HCT116 (cell line): ENCODE measurements at places on chromosomes 12 and 14.

DNA sequence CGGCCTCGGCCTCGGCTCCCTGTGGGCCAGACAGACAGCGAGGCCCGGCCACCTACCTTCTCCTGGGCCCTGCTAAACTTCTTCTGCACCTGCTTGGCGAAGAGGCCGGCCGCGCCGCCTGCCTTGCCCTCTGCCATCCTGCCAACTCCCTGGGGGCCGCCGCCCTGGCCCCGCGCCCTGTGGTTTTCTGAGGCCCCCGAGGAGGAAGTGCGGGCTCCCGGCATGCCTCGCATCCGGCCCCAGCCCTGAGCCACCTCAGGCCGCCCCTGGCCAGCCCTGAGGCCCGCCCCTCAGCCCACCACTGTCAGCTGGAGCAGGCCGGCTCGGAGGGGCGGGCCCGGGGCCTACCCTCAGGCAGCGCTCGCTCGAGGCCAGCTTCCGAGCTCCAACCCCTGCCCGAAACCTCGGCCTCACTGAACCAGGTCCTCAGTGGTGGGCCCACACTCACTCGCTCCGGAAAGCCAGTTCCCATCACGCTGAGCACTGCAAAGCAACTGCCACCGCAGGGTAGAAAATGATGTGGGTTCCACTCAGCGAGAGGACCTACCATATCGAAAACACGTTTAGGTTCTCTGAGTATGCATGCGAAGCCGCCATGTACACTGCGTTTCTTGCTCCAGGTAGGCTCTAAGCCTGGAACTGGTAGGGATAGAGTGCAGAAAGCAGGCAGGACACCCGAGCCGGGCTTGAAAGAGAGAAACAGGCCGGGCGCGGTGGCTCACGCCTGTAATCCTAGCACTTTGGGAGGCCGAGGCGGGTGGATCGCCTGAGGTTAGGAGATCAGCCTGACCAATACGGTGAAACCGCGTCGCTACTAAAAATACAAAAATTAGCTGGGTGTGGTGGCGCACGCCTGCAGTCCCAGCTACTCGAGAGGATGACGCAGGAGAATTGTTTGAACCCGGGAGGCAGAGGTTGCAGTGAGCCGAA lies at the start of gene BIN2:
Gene BIN2 (minus strand): TSS at position 209 of the 930 bp plus-strand sequence. CDS start 72 bp downstream, at position 137.
- no peak for DNase-seq

DNA sequence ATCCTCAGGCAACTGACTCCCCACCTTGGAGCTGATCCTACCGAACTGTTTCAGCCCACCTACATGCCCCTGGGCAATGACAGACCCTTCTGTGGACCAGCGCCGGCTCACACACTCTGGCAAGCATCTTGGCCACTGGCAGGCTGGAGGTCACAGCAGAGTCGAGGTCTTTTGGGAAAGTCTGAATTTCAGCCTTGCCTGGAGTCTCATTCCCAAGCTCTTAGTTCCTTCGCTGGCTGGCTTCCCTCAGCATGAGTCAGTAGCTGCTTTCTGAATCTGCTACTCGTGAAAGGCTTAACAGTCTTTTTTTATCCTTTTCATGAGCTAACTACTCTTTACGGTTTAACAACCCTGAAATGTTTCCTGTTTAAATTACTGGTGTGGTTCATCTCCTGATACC lies 44.5 kb downstream of the ASCL4 start:
- DNase-seq: no peak

GRCh38 chr12:77746096-77746495 lies 84.6 kb upstream of the NAV3 start:
- no peak for DNase-seq

DNA sequence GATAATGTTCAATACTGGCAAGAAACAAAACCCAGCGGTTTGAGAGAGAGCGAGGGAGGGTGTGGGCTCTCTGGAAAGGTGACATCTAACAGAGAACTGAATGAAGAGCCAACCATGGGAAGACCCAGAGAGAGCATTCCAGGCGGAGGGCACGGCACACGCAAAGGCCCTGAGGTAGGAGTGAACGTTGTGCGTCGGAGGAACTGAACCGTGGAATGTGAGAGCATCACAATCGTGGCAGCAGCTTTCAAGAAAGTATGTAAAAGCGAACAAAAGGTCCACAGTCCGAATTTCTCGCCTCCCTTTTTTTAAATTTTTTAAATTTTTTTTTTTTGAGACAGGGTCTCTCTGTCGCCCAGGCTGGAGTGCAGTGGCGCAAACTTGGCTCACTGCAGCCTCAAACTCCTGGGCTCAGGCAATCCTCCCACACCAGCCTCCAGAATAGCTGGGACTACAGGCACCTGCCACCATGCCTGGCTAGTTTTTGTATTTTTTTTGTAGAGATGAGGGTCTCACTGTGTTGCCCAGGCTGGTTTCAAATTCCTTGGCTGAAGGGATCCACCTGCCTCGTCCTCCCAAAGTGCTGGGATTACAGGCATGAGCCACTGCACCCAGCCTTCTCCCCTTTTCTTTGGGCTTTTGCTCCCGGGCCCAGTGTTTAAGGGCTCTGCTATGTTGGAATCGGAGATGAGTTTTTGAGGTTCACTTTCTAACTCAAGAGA lies 15.3 kb upstream of the SCARB1 start:
- DNase-seq: no peak

DNA sequence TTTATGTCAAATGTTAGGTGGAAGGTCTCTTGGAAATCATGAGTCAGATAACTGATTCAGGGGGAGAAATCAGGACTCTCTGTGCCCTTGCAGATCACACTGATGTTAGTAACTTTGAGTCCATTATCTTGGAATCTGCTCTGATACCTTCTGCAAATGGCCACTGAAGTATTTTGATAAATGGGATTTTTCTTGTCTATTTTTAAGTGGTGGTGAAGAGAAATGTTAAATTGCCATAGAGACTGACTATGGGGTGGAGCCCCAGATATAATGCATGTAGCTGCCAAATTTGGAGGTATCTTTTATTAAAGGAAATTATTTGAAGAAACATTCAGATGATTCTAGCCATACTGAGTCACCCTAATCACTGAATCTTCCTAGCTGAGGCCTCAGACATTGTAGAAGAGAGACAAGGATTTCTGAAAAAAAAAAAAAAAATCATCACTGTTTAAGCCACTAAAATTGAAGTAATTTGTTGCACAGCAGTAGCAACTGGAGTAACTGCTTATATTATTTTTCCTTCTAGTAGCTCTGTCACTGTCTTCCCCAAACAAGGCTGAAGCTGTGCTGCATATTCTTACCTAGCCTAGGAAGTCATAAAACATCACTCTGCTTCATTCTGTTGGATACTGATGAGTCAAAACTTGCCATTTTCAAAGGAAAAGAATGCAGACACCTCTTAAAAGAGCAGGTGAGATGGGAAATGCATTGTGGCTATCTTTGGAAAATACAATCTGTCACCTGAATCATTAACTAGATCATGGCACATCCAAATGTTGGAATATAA lies 36.0 kb upstream of the CLEC14A start:
- no peak for DNase-seq

GRCh38 chr12:121400332-121401139 lies 618 bp downstream of the RNF34 start:
- DNase-seq: peak; percentile 22

DNA sequence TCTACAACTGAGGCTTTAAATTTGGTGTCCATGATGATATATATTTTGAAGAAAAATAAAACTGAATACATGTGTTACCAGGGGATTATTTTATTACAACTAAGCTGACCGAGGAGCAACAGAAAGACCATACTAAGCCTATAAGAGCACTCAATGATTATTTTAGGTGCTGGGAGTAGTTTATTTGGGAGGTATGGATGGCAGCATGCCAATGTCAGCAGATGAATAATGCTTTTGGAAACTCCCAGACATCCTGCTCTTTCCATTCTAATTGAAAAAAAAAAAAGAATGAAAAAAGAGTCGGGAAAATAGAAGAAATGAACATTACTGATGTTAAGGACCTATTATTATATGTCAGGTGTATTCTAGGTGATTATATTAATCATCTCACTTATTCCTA lies 441.2 kb downstream of the BTG1 start:
- no peak for DNase-seq

DNA sequence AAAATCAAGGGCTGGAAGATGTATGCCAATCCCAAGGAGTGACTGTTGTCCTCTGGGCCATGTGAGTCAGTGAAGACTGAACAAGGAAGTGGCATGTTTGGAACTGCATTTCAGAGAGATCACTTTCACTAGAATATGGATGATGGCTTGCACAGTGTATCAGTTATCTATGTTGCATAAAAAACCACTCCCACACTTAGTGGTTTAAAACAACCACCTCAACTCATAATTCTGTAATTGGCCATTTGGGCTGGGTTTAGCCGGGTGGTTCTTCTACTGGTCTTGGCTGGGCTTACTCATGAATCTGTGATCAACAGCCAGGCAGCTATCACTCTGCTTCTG lies 15.4 kb downstream of the BDKRB1 start:
- DNase-seq: no peak

- no peak for DNase-seq
Observed at GRCh38 chr12:118618695-118619094, 242.3 kb downstream of the SUDS3 start.

DNA sequence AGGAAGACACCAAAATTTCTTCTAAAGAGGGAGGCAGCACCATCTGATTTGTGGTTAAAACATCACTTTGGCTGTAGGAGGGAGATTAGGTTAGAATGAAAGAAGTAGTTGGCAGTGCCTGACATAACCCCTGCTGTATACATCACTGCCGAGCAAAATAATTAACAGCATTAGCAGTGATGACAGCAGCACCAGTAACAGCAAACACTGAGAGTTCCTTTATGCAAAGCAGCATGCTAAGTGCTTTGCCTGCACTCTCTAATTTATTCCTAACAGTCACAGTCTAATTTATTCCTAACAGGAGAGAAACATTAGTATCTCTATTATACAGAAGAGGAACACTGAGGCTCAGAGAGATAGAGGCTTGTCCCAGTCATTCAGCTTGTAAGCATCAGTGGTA lies 1469.7 kb downstream of the AACS start:
- DNase-seq: no peak

DNA sequence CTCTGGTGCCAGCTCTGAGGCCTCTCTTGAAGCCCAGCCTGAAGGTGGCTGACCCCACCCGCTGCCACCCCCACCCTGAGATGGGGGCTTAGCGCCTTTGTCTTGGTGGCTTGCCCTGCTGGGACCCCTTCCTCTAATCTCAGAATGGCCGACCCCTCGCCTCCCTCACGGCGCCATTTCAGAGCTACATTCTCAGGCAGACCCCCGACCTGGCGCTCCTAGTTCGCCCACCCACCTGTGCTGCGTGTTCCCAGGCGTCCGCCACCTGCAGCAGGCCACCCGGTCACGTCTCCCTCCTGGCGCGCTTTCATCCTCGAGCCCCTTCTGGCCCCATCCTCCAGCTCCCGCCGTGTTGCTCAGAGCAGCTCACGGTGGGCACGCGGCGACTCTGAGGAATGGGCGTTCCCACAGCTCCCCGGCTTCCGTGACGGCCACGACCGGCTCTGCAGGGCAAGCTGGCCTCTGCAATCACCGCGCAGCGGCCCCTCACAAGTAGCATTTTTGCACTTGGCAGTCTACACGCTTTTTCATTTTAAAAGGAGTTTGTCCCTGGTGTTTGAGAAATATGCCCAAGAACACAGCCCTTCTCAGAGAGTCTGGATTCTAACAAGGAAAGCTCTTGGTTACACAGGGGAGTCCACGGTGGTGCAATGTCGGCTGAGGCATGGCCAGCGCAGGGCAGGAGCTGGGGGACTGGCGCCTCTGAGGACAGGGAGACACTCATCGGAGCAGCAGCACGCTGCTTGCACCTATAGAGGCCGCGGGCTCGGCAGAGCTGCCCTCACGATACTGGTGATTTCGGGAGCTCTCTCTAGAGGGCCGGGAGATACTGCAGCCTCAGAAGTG lies 105.7 kb upstream of the C14orf180 start:
- no peak for DNase-seq
